ENCODE measurements at places on chromosomes 6 and 20.
A peak's percentile ranks its signal among the peaks of the same experiment; 100 is the strongest.

DNA sequence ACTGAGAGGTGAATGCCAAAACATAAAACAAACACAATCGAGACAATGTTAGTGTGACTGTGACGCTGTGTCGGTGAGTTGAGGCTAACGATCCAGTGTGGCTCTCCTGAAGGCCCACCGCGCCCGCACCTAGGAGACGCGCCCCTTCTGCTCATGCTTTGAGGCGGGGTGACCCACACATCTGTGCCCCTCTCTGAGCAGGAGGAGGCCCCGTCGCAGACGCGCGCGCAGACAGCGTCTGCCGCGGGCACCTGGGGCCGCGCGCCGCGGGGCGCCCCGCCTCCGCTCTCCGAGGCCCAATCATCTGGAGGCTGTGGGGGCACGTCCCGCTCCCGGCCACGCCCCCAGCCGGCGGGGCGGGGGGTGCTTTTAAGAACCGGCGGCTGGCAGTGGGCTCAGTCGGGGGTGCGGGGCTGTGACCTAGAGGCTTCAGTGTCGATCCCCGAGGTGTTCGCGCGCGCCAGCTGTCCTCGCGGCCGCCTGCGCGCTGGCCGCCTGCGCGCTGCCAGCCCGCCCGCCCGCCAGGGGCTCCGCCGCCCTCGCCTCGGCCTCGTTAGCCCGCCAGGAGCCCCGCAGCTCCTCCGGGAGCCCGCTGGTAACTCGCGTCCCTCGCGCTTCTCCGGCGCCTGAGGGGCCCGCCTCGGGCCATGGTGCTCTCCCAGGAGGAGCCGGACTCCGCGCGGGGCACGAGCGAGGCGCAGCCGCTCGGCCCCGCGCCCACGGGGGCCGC lies at the start of gene SLC16A10:
SLC16A10 (plus strand) TSS at position 398 of the 730 bp plus-strand sequence; CDS start at position 648, 250 bp downstream.
- DNase-seq = peak; percentile 69

GRCh38 chr20:44758247-44759101 lies 12.8 kb downstream of the KCNK15 start:
- no peak for DNase-seq

GRCh38 chr20:24305371-24305770 lies 164.1 kb upstream of the SYNDIG1 start:
- DNase-seq = no peak

DNA sequence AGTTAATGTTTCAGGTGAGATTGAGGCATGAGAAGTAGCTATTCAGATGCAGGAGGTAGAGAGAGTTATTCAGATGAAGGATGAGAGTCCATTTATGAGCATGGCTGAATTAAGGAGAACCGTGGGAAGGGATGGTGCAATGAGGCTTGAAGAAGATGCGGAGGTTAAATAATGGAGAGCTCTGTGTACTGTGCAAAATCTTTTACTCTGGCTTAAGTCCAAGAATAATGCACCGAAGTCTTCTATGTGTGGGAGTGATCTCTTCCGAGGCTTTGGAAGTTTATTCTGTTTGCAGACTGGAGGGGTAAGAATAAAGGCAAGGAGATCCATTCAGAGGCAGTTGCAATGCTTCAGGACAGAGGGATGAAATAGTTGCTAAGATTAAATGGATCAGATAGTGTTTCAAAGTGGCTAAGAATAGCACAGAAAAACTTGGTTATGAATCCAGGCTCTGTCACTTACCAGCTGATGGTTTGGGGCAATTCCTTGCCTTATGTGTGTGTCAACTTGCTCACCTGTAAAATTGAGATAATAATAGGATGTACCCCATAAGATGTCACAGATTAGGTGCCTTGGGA lies 467.1 kb downstream of the HDGFL1 start:
- DNase-seq = no peak

GRCh38 chr20:50588034-50588736 lies 78.0 kb downstream of the PTPN1 start:
- DNase-seq = peak; percentile 69

DNA sequence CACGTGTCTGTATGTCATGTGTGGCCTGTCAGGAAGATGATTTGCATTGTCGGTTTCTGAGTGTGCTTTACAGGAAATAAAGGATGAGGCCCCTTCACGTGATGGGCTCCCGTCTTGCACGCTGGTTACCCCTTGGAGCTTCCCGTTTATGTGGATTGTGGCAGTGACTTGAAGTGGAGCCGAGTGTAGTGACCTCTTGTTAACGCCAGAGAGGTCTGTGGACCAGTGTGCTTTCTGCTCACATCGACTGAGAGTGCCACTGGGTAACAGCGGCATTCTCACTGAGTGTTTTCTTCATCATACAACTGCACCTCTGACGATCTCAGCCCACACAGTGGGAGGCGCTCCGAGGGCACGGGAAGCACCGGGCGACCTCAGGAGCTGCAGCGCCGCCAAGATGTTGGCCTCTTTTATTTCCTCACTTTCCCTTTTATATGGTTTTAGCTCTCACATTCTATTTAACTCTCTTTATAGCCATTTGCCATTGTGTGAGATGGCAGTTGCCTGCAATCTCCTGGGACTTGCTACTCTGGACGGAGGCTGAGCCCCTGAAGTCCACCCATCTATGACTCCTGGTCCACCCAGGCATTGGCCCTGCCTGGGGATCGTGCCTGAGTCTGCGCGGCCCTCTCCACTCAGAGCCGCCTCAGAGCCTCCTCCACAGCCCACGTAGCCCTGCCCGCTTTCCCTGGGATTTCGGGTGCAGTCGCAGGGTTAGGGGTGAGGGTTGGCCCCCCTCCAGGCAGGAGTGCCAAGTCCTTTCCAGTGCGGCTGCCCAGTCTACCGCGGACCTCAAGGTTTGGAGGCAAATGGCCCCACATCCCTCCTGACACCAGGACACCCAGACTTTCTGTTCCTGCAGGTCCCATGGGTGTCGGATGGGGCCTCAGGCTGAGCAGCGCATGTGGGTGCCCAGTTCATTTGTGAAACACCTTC lies 238.9 kb downstream of the ERMARD start:
- DNase-seq = peak; percentile 45

- DNase-seq = no peak
Observed at GRCh38 chr20:56429502-56429901, 17.4 kb downstream of the CASS4 start.

- DNase-seq = no peak
Observed at GRCh38 chr6:138063726-138064125, 43.5 kb downstream of the PERP start.

DNA sequence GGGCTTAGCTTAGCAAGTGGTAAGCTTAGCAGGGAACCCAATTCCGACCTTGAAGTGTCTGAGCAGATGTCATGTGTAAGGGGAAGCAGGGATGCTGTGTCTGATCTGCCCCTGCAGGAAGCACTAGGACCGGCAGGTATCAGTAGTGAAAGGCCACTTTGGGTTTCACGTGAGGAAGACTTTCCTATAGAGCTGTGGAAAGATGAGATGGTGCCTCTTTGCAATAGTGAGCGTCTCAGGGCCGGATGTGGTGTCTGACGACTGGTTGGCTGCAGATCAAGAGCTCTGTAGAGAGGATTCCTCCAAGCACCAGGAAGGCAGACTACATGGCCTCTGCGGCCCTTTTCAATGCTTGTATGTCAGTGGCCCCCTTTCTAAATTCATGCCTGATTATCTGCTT lies 98.3 kb downstream of the TIAM2 start:
- DNase-seq = peak; percentile 24

GRCh38 chr20:59170406-59171349 lies 7.1 kb downstream of the ZNF831 start:
- no peak for DNase-seq

DNA sequence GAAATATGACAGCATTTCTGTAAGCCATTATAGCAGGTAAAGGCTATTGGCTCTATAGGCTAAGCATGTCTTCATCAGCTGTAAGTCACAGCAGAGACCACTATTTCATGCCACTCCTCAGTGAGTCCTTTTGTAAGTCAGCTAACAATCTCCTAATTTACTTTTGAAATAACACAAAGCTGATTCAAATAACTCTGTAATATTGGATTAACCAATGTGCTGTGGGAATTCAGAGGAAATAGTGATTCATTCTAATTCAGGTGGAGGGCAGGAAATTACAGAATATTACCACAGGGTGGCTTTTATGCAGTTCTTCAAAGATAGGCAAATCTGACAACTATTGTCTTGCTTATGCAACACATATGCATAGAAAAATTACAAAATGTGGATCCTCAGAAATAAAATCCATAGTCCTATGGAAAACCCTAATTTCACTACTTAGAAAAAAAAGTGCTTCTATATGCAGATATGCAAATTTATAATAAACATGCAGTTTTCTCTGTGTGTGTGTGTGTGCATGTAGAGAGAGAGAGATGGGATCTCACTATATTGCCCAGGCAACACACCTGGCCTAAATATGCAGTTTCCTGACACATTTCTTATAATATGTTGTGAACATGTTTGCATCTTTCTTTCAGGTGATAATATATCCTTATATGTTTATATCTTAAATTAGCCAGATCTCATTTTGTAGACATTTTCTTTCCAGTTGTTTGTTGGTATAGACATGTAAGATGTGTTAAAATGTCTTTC lies 4.8 kb upstream of the SMIM28 start:
- DNase-seq = no peak

DNA sequence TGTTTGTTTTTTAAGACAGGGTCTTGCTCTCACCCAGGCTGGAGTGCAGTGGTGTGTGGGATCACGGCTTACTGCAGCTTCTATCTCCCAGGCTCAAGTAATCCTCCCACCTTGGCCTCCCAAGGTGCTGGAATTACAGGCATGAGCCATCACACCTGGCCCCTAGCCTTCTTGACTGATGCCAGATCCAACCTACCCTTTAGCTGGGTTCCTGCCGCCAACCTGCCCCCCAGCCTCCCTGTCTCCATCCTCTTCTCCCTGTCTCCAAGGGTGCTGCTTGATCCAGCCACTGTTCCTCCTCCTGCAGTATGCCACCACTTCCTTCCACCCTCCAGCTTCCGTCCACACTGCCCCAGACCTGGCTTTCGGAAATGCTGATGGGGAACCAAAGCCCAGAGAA lies 3.2 kb upstream of the C20orf144 start:
- DNase-seq = no peak

GRCh38 chr6:130269969-130270635 lies 47.4 kb upstream of the SAMD3 start:
- DNase-seq = no peak

DNA sequence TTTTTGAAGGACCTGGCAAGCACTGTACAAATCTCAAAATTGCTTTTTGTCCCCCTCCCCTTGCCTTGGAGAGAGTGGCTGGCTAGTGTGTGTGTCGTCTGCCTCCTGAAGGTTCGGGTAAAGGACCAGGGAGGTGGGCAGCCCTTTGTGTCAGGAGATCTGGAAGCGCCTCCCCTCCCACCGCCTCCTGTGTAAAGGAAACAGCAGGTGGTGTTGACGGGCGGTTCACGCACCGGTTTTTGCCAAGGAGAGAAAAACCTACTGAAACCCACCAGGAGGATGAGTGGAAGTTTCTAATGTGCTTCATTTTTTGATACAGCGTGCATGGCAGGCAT lies 1.2 kb downstream of the ENTPD6 start:
- DNase-seq = no peak

- no peak for DNase-seq
Observed at GRCh38 chr20:44074252-44075151, 112.5 kb downstream of the JPH2 start.

DNA sequence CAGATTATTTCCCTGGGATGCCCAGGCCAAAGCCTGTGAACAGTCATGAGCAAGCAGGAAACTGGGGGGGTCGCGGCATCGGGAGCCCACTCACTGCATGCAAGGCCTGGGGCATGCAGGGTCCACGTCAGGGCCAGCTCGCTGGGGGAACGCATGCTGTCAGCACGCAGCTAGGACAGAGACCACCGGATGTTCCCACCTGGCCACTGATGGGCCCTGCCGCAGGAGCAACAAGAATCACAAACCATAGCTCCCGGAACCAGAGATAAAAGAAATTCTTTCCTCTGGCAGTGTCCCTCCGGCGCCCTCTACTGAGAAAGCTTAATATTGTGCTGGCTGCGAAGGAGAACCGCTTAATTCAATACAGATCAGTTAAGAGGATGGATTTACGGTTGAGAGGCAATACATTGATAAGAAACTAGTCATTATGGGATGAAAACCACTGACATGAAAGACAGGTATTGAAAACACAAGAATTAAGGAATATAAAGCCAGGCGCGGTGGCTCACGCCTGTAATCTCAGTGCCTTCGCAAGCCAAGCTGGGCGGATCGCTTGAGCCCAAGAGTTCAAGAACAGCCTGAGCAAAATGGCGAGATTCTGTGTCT lies 32.6 kb downstream of the C6orf15 start:
- DNase-seq = peak; percentile 62

DNA sequence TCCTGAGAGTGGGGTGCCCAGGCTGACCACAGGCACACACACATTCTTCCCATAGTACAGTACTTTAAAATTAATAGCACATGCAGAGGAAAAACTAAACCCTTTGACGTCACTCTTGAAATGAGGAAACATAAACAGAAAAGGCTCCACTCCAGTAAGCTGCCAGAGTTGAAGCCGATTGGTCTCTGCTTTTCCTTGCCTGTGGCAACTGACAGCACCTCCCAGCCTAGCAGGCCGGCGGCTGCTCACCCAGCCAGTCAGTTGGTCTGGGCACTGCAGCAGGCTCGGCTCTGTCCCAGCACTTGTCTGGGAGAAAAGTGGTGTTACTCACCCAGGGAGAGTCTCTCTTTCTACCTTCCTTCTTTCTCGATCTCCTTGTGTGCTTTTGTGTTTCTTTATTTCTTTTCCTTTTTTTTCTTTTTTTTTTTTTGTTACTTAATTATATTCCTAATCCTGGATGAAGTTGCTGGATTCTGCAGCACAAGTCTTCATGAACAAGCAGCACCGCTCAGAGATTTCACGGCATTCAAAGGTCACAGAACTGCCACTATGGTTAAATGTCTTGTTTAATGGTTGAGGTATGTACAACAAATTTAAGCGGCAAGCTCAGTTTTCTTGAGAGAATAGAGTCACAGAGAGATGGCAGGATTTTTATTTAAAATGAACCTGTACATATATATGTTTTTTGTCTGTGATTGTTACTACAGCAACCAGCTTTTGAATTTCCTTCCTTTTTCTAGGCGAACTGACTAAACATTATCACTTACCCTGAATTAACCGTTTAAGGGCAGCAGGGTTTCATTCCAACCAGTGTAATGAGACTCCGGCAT lies at the start of gene PDE7B:
PDE7B (plus strand) TSS at position 260 of the 830 bp plus-strand sequence.
- DNase-seq = peak; percentile 6

DNA sequence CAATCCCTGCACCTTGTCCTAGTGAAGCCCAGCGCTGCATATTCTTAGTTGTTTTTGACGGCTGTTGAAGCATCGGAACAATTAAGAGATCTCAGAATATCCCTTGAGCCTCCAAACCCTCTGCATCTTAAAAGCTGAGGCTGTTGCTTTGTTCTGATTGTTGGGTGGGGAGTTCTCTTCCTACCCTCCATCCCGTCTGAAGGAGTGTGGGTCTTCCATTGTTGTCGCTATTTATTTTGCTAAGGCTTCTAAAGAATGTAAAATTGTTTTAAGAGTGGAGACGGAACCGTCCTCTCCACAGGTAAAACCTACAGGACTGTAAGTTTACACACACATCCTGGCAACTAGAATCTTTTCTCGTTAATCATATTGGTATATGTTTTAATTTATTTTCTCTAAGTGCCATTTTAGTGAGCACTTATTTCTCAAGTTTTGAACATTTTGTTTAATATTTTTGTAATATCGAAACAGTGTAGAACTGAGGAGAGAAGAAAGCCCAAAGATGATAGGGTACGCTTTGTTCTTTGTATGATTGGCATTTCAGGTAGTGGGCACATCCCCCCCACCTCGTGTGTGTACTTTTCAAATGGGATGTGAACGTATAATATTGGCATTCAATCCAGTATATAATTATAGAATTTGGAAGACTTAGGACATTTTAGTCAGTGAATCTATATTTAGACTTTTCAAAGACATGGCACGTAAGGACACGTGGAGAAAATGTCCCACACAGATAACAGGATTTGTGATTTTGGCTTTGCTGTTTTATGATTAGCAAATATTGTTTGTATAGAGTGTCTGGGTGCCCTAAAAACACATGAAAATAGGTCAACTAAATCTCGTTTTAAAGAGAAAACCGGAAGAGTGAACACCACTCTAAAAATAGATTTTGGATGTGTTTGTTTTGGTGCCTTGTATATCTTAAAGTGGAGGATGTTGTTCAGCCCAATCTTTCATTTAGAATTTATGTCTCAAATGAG lies 1.3 kb downstream of the RNF146 start:
- no peak for DNase-seq
